CD4-positive, alpha-beta T cell treated with Interferon alpha-2 for 1 hour (primary cell): ENCODE measurements at places on chromosomes 3 and 15.

DNA sequence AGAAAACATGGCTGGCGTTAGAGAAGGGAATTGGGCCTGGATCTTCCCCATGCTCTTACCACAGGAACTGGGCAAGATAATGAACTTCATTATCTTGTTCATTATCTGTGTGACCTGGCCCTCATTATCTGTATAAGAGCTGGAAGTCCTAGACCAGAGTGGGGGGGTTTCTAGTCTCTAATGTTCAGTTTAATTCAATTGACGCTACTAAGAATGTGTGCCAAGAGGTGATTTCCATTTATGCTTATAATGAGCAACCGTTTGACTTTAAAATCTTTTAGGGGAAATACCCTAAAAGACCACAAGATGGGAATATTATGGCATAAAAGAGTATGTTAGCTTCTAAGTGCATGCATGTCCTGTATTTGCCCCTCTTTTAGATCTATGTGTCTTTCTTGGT is 59.1 kb upstream of the CSTA start:
- DNase-seq: no peak

DNA sequence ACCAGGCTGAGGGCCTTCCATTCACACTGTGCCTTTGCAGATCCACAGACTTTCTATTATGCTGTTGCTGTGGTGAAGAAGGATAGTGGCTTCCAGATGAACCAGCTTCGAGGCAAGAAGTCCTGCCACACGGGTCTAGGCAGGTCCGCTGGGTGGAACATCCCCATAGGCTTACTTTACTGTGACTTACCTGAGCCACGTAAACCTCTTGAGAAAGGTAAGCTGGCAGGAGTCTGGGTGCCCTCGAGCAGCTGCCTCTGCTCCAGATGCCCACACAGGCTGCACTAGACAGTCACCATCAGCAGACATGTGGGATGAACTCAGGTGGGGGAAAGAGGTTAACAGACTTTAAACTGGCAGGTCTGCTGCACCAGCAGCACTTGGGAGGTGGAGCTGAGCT is 8.3 kb downstream of the TF start:
- DNase-seq: no peak

- peak; percentile 15 for DNase-seq
Observed at GRCh38 chr15:72967397-72967796, 84.9 kb upstream of the NEO1 start.

DNA sequence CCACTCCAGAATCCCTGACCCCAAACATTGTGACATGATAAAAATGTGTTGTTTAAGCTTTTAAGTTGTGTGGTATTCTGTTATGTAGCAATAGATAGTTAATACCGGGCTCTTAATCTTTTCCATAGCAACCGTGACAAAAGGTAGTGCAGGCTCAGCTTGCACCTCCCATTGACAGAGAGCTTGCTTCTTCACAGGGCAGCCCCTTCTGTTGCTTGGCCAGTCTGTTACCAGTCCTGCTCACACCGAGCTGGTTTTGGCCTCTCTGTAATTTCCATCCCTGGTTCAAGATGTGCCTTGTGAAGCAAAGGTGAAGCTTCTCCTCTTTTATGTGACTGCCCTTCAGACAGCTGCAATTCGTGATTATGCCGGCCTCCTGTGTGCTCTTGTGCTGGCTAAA is 86.9 kb downstream of the CRYGS start:
- no peak for DNase-seq

DNA sequence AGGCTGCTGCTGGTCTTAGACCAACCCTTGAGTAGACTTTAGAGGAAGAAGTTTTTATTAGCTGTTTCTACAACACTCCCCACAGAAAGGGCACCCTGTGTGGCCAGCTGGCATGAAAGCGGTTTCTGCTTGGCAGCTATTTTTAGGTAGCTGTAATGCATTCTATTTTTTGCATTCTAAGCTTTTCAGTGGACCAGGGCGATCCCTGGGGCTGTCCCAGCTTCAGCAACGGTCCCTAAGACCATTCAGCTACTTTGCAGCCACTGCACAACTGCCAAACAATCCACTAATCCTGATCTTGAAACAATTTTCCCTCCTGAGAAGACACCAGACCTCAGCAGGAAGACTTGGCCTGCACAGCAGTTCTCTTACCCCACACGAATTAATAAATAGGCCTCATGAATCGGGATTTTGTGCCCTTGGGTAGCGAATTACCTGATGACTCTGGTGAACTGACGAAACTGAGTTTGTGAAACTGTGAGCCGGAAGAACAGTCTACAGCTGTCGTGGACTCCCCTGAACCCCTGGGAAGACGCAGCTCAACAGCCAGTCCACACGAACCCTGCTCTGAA is 14.6 kb upstream of the TFRC start:
- peak; percentile 13 for DNase-seq

DNA sequence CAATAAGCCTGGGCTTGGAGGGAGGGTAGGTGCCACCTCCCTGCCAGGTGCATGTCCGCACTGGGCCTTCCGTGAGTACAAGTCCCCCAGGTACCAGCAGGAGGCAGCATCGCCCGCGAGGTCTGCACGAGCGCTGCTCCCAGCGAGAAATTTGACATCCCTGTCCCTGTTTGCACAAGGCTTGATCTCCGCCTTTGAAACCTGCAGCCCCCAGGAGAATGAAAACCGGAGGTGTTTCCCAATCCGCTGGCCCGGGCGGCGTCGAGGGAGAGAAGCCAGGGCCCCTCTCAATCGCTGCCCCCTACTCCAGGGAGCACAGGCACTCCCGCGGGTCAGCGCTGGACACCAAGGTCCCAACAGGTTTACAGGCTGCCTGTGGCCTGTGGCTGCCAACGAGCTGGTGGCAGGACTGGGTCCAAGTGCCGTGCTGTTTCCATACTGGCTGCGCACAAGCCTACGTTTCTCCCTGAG is 961 bp downstream of the HAPLN3 start:
- DNase-seq: peak; percentile 91

- no peak for DNase-seq
Observed at GRCh38 chr15:91926908-91927270, 73.4 kb downstream of the SLCO3A1 start.

GRCh38 chr3:21464746-21465145 is 286.3 kb downstream of the ZNF385D start:
- no peak for DNase-seq

GRCh38 chr3:124492824-124493223 is 237.4 kb upstream of the UMPS start:
- DNase-seq: no peak

- peak; percentile 55 for DNase-seq
Observed at GRCh38 chr3:39327746-39328349, 1.7 kb upstream of the CCR8 start.

DNA sequence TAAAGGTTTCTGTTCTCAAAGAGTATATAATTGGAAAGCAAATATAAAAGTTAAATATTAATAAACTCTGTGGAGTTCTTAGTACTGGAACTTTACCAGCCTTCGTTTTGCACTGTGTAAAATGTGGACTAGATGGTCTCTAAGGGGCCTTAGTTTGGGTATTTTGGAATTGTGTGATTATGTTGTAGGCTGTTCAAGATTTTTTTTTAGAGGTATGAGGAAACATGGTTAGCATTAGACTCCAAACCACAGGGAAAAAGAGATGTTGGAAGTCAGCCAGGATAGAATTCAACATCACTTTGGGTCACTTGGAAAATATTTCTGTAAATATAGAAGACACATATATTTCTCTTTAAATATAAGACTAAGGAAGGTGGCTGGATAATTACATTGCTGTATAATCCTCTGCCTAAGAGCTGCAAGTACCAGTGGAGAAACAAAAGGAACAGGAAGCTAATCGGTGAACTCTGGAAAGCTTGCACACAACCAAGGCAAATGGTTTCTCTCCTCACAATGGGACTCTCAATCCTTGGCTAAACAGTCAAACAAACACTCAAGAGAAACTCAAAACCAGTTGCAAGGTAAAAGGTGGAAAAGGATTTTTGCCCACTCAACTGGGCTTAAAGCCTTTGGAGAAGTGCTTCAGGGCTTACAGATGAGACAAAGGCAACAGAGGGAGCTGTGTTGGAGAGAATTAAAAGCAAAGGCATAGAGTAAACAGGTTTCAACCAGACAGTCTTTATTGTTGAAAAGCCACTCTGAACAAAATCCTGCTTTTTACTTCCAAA is 141.7 kb downstream of the NR1D2 start:
- DNase-seq: no peak

GRCh38 chr3:158261371-158261991 is 151.6 kb downstream of the RSRC1 start:
- DNase-seq: no peak

DNA sequence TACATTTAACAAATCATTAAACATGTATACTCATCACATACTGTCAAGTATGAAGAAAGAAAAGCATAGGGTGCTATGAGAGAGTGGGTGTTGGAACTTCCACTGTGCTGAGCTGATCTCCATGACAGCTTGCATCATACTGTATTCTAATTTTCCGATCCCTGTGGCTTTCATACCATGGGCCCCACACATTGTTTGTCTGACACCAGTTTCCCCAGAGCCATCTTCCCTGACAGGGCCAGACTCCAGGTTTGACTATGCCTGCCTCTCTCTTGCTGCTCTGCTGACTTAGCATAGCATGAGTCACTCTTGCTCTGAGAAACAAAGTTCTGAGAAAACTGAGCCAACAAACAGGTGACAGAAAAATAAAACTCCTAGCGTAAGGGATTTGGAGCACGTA is 37.0 kb upstream of the CASR start:
- DNase-seq: no peak

GRCh38 chr15:71559098-71559497 is 251.3 kb upstream of the NR2E3 start:
- no peak for DNase-seq

DNA sequence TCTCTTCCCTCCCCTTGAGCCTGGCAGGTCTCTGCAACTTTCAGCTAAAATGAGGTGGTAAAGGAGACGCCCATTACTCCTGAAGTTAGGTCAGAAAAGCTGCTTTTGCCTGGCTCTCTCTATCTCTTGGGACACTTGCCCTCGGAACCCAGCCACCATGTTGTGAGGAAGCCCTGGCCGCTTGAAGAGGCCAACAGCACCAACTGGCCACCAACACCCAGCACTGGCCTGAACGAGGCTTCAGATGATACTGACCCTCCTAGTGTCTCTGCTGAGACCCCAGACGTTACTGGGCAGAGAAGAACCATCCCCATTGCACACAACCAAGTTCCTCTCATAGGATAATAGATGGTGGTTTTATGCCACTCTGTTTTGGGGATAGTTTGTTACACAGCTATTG is 49.5 kb upstream of the PCSK6 start:
- no peak for DNase-seq

DNA sequence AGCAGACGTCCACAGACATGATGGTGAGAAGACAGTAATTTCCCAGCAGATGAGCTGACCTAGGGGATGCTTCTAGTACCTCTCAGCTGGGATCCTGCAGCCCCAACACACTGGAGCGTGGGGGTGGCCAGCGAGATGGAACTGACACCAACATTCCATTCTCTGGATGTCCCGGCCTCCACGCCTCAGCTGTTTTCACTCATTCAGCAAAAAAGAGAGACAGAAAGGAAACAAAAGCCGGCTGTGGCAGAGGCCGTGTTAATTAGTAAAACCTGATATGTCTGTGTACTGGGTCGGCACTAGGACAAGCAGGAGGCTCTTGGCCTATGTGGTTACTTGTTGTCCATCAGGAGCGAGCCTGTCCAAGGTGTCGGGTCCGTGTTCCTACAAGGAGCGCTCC is 82.6 kb upstream of the MYZAP start:
- DNase-seq: no peak

DNA sequence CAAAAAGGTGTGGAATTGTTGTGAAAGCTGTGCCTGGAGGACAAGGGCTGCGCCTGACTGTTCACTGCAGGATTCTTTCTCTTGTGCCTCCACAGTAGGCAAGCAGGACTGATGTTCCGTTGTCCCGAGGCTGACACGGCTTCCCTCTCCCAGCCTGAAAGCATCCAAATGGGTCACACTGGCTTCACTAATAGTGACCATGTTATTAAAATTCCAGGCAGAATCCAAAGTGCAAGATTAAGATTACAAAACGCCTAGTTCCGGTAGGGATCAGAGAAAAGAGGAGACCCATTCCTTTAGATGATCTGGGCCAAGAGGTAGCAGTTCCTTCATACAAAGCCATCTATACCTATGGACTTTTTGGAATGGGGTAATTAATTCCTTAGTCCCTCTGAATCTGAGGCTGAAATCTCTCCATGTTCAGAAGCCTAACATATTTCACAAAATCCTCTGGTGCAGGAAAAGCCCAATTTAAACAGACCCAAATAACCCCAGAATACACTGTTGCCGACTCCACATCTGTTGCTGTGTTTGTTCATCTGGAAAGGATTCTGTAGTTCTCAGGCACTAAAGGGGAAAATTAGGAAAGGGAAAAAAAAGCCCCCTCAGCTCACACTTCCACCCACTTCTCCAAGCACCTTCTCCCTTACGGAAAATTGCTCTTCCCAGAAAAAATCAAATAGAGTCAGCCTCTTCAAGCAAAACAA is 145.9 kb downstream of the RORA start:
- DNase-seq: no peak

DNA sequence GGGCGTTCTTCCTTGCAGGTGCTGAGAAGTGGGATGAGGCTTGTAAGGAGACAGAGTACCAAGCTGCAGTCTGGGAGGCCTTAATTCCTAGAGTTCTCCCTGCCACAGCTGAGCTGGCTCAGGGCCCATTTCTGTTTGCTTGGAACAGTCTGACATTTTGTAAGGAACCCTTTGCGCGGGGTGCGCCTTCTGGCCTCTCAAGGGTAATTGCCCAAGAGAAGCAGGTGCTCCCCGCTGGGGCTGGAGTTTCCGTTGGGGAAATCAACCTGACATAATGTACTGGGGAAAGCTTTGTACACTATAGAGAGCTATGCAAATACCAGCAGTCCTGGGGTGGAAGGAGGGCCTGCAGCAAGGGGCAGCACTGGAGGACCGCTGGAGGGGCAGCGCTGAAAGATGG is 83.6 kb downstream of the HMG20A start:
- no peak for DNase-seq

DNA sequence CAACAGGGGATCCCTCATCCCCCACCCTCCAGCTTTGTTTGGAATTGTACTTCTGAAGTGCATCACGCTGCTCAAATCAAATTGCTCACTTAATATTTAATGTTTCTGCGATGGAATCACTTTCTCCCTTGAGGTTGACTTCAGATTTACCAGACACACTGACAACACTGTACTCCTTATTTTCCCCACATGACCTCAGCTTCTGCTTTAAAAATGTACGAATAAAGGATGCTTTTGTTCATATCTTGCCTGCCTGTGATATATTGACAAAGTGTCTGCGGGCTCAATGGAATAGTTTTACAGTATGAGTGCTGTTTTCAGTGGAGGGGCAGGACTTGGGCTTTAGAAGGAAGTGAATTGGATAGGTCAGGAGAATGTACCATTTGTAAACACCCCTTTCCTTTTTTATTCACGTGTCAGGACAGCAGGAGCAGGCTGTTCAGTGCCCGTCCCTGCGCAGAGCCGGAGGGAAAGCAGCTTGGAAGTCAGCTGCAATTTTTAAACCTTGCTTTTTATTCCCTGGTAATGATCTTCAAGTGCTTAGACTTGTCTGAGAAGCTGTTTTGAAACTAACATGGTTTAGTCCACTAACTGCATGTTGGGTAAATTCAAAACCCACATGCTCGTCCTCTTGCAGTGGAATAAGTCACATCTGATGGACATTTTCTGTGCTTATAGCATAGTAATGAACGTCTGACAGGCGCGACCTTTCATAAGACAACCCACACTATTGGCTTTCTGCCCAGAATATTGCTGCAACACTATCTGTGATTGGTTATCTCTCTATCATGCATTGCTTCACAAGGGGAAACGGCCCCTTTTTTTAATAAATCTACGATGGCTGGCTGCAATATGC is 29.9 kb downstream of the MBNL1 start:
- DNase-seq: peak; percentile 79
